ENCODE measurements at places on chromosomes 13 and 19.
A peak's percentile ranks its signal among the peaks of the same experiment; 100 is the strongest.

DNA sequence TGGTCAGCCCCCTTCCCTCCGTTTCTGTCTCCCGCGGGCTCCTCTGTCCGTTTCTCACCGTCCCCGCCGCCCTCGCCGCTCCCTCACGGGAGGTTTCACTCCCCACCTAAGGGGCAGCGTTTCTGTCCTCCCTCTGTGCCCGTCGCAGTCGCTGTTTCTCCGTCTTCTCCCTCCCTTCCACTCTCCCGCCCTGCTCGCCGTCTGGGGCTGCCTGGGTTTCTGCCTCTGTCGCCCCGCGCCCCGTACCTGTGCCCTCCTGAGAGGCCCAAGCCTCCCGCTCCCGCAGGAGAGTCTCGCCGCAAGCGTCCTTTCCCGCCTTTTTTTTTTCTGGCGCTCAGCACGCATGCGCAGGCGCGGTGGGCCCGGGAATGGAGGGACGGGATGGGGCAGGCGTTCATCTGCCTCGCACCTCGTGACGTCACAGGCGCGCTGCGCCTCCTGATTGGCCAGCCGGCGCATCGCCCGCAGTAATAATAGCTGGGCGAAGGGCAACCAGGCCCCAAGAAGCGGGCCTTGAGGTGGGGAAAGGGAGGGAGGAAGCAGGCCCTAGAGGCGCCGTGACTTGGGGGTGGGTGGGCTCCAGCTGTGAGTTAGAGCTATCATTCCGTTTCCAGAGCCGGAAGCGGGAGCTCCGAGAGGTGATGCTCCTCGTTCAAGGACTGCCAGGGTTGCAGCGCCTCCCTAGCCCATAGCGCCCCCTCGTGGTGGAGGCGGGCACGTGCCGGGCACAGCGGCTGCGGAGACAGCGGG, 15.4 kb downstream of the SSC5D start:
- DNase-seq = peak; percentile 98

GRCh38 chr13:45603338-45603737, 12.2 kb downstream of the ERICH6B start:
- no peak for DNase-seq

- DNase-seq = no peak
These were observed 782.0 kb downstream of the SLITRK1 start for GRCh38 chr13:83100237-83100636.

- no peak for DNase-seq
These were observed 9.4 kb upstream of the ZNF234 start for GRCh38 chr19:44131955-44132354.

Data from GM19239 (cell line).